Right kidney (tissue), 9 donors: ENCODE measurements at places on chromosomes 3 and 15.

GRCh38 chr3:180457225-180457624, 144.7 kb upstream of the TTC14 start:
- no peak for DNase-seq

- no peak for DNase-seq
Measured at GRCh38 chr15:41490355-41490754, 3.3 kb upstream of the ITPKA start.

GRCh38 chr15:39695793-39696192, 86.8 kb downstream of the FSIP1 start:
- DNase-seq, result no peak

GRCh38 chr3:73774645-73775044, 149.9 kb upstream of the PDZRN3 start:
- no peak for DNase-seq

DNA sequence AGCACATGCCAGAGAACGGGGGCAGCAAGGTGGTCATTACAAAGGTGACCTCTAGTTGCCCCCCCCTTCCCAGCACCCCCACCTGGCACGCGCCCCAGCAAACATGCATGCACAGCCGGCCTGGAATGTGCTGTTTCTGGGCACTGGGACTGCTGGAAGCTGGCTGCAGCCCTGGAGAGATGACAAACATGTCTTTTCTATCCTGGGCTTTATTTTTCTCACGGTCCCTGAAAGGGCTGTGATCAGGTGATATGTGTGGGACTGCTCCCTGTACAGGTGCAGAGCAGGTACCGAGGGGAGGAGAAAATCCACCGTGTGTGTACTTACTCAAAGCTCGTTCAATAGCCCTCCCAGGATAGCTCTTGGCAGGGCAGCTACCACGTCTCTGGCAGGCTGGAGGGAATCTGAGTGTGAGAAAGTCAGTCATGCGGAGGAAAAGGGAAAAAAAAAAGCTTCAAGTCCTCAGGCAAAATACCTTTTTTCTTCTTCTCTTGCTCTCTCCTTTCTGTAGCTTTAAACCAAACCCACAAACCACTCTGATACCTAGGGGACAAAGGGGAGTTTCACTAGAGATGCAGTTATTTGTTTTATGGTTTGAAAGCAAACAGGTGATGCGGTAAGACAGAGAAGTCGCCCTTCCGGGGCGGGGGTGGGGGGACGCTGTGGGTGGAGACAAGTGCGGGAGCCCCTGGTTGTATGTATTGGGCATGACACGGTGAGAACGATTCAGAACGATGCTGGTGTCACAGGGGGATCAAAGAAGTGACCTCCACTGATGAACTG, 5.0 kb upstream of the HES1 start:
- DNase-seq, result peak; percentile 73

- DNase-seq, result no peak
Measured at GRCh38 chr3:197518881-197519421, 36.8 kb downstream of the BDH1 start.

DNA sequence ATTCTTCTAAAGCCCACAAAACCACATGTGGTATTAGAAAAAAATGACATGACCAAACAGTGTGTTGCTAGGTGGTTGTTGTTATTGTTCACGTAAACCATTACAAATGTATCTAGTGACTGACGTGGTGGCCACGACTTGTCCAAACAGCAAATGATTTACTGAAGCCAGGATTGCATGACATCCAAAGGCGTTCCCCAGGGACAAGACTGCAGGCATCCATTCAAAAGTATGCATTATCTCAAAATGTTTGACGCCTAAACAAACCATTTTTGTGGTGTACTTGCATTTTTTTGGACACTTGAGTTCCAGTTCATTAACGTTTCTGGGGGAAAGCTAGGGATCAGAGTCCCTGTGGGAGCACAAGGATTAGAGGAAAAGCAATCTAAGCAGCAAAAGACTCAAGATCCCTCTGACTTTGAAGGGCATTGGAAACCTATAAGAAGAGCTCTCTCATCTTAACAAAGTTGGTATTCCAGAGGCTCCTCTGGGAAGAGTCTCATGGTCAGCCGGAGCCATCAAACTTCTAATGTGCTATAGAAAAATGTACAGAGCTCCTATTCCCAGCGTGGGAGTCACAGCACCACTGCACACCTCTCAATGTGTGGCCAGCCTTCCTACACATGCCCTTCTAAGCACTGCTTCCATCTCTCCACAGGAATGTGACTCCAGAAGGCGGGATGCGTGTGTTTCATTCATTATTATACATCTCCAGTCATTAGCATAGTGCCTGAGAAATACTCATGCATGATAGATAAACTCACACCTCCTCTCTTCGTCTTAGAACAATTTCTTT, 62.9 kb downstream of the FBN1 start:
- DNase-seq, result no peak

DNA sequence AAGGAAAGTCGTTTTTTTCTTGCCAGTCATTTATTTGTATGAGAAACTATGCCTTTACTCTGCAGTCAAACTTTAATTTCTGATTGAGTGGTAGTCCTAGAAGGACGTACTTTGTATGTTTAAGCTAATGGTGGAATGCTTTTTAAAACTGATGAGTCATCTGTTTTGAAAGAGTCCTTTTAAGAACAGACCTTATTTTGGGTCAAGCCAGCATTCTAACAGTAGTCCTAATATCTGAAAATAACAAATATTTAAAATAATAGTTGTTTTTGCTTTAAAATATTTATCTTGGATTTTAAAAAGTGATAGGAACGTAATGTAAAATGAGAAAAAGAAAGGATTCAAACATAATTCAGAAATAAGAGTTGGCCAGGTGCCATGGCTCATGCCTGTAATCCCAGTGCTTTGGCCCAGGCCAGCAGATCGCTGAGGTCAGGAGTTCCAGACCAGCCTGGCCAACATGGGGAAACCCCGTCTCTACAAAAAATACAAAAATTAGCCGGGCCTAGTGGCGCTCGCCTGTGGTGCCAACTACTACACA, 1.3 kb upstream of the LRRC58 start:
- DNase-seq, result peak; percentile 16

- no peak for DNase-seq
Measured at GRCh38 chr3:176566757-176567156, 630.5 kb downstream of the TBL1XR1 start.

GRCh38 chr15:92059036-92059970, 205.8 kb downstream of the SLCO3A1 start:
- DNase-seq, result no peak

- DNase-seq, result peak; percentile 22
Measured at GRCh38 chr15:34794590-34795206, 651 bp downstream of the ACTC1 start.

- DNase-seq, result no peak
Measured at GRCh38 chr3:47370887-47371697, 9.7 kb upstream of the PTPN23 start.

DNA sequence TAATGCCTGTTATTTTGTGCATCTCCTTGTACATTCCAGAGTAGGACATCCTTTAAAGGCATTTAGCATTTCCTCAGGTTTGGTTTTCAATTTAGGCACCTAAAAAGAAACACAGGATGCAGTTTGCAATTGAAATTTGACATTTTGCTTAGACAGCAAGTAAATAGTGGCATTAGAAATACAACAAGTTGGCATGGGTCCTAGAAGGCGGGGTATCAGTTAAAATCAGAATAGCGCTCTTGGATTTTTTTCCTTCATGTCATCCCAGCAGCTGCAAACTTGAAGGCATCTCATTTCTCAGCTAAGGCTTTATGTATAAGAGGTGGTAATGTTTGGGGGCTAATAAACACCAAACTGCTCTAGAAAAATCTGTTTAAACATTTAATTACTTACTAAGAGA, 47.5 kb upstream of the SKOR1 start:
- DNase-seq, result no peak

DNA sequence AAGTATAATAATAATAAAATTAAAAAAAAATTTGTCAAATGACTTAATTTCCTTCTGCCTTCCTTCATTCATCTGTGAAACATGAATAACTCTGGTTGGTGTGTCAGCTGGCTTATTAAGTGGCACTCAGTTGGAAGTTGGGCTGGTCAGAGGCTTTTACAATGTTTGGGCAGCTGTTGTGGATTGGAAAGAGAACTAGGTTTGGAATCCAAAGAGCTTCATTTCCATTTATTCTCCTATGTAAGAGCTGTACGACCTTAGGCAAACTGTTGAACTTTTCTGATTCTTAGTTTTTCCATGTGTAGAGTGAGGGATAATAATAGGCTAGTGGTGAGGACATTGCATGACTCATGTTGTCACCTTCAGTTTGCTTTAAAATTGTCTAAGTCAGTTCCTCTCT, 606.7 kb downstream of the PDCD6IP start:
- no peak for DNase-seq
